ENCODE measurements at places on chromosomes 12 and 14.

GRCh38 chr12:121330692-121331091, 21.5 kb downstream of the ANAPC5 start:
- no peak for DNase-seq

DNA sequence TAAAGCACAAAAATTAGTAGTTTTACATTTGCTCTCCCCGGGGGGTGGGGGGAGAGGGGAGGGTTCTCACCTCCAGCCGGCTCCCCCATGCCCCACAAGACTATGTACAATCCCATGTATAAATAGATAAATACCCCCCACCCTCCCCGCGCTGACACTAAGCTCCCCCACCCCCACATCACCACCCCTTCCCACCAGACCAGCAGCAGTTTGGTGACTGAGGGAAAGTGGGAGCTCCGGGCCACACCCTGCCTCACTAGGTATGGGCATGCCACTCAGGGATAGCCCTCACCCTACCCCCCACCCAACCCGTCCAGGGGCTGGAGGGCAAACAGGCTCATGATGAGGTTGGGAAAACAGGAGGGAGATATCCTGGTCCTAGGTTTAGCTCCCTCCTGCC, 1.9 kb upstream of the PRKAG1 start:
- DNase-seq = no peak

DNA sequence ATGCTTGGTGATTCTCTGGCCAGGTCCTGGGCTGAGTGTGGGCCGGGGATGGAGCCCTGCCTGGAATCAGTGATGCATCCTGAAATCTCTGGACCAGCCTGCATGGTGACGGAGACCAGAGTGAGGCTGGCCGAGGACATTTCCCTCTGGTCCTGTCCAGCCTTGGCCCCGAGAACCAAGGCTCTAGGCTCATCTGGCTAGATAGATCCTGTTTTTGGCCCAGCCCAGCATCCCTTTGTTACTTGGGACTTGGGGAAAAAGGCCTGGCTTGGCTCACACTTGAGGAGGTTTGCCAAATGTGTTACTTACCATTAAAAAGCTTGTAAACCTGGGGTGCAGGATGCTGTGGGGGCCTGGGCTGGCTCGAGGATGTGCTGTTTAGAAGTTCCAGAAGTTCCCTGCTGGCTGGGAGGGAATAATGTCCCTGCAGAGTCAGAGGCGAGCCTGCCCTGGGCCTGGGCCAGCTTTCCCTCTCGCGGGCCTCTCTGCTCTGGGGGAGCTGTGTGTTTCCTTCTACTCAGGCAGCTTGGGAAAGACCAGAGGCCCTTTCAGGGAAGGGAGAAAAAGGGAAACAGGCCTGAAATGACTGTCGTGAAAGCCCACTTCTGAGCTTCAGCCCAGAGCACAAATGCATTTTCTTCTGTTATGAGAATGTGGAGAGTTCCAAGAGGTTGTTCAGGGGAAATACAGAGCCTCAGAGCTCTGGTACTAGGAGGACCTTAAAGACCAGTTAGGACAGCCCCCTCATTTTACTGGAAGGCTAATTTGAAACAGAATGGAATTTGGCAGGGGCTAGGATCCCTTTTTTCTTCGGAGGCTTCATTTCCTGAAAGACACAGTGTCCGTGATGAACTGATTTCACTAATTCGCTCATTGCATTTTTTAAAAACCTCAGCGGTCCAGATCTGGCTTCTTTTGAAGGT, 47.2 kb upstream of the CTDSP2 start:
- peak; percentile 93 for DNase-seq

GRCh38 chr12:56988207-56988739, 18.1 kb downstream of the ZBTB39 start:
- DNase-seq = no peak

DNA sequence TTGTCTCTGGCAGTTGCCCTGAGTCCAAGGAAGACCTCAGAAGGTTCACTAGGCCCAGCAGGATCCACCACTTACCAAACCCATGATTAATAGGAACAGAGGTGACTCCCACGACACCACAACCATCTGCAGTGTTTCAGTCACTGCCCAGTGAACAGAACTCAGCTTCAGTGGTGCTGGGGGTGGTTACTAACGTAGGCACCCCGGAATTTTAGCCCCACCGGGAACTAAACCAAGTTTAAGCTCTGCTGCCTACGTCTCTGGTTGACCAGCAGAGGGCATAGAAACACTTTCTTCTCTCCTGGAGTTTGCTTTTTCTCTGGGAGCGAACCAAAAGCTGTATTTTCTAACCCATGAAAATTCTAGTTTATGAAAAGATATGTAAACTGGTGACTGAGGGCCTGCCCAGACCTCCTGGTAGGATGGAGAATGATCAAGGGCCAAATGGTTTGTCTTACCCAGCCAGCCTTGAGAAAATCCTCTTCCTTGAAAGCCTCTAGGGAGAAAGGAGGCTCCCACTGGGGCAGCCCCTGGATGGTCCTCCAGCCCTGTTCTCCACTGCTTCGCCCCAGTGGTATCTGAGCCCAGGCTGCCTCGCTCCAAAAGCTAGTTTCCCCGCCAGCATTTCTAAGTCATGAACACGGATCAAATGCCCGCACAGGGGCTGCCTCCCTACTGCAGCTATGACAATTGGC, 379.8 kb downstream of the DPF3 start:
- DNase-seq = no peak

- peak; percentile 76 for DNase-seq
These were observed 1.4 kb upstream of the ARHGEF40 start for GRCh38 chr14:21068521-21069387.
